Tibial nerve (tissue), 4 donors: ENCODE measurements at places on chromosomes 1 and 21.

DNA sequence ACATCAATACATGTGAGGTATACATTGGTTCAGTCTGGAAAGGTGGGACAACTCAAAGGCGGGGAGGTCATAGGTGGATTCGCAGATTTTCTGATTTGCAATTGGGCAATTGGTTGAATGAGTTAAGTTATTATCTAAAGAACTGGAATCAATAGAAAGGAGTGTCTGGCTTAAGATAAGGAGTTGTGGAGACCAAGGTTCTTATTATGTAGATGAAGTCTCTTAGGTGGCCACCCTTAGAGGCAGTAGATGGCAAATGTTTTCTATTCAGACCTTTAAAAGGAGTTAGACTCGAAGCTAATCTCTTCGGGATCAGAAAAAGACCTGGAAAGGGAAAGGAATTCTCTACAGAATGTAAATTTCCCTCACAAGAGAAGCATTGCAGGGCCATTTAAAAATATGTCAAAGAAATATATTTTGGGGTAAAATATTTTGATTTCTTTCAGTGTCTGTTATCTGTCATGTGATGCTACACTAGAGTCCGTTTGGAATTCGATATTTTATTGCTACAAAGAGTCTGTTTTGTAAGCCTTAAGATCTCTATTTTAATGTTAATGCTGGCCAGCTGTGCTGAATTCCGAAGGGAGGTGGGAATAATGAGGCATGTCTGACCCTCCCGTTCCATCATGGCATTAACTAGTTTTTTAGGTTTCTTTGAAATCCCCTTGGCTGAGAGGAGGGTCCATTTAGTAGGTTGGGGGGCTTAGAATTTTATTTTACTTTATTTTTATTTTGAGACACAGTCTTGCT is 265.1 kb downstream of the PTPRU start:
- no peak for DNase-seq

DNA sequence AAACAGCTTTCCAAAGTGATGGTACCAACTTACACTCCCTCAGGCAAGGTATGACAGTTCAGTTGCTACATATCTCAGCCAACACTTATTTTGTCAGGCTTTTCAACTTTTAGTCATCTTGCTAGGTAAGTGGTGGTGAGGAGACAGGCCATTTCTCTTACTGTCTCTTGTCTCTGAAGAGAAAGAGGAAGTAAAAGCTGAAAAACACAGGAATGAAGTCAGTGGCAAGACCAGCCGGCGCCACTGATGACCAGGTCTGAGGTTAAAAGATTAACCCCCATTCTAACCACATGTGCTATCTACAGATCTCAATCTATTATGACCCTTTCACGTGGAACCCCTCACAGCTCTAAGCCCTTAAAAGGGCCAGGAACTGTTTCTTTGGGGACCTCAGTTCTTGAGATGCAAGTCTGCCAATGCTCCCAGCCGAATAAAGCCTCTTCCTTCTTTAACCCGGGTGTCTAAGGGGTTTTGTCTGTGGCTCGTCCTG is 4.2 kb downstream of the ADCY10 start:
- DNase-seq: no peak

DNA sequence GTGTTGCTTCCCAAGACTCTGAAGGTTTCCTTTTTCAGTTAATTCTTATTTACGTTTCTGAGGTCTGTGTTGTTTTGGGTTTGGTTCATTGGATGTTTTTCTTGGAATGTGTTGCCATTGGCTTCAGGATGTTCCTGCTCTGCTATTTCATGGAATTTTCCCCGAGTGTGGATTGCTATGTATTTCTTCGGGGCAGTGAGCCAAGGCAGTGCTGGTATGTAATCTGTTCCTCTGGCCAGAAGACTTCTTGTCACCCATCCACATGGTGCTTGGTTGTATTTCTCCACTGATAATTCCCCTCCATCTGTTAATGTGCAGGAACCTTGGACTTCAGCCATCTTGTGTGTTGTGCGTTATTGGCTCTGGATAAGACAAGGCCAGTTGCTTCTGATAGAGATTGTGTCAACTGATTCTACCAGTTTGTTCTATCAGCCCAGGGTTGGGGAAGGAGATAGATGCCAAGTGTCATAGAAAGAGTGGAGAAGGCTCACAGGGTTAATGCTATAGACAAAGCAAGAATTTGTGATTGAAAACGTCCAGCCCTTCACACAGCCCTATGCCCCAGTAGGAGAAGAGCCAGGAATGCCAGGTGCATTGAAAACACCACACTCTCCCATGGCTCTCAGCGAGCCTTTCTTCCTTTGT is 505.2 kb downstream of the PLPP3 start:
- DNase-seq: peak; percentile 94

- DNase-seq: no peak
These were observed 14.8 kb downstream of the C1orf226 start for GRCh38 chr1:162396201-162396906.

DNA sequence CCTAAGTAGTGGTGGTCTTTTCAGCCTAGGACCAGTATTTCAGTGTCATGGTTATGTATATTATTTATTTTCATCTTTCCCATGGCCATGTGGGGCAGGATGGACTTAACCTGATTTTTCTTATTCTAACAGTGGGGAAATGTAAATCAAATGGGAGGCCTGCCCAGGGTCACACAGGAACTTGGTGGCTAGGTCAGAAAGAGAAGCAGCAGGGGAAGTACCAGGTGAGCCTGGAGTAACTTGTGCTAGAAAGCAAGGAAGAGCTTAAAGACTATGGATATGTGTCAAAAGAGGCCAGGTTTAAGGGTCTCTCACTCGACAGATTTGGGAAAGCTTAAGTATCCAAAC is 936 bp downstream of the ZFP69B start:
- DNase-seq: no peak
